Left renal cortex interstitium (tissue), 4 donors: ENCODE measurements at places on chromosomes 11 and 22.

DNA sequence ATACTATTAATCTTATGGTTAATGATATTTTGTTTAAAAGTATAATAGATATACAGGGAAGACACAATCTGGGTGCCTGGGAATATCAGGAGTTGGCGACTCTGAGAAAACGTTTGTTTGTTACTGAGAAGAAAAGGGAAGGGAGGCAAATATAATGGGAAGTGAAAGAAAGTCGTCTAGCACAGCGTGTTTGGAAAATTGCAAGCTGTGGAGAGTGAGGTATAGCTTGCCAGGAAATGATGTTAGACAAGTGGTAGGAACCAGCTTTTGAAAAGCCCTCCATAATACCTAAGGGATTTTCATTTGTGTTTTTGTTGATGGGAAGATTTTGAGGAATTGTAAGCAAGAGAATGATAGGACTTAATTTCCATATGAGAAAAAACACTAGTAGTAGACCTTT lies 322.2 kb downstream of the LUZP2 start:
- no peak for DNase-seq

DNA sequence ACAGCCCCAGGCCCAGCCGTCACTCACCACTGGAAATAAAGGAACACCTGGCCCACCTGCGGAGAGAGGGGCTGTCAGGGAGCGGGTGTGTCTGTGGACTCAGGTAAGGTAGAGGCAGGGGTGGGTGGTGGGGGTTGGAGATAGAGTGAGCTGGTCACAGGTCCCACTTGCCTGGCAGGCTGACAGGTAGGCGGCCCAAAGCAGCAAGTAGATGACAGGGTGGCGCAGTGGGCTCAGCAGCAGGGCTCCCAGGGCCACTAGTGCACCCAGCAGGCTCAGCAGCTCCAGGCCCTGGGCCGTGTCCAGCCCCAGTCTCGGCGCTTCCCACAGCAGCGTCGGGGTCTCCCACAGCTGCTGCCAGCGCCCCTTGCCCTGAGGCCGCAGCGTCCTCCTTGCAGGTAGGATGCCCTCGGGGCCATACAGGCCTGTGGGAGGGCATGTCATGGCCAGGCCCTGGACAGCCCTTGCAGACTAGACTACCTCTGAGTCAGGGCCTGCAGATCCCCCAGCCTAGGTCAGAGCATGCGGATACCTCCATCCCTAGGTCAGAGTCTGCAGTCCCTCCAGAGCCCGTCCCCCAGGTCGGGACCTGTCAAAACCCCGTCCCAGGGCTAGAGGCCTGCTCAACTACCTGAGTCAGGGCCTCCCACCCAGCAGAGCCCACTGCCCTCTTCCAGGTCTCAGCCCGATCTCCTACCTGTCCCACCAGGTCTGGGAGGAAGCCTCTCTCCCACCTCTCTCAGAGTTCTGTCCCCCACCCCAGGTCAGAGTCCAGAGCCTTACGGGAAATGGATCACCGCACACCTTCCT lies 686 bp downstream of the LMF2 start:
- no peak for DNase-seq

DNA sequence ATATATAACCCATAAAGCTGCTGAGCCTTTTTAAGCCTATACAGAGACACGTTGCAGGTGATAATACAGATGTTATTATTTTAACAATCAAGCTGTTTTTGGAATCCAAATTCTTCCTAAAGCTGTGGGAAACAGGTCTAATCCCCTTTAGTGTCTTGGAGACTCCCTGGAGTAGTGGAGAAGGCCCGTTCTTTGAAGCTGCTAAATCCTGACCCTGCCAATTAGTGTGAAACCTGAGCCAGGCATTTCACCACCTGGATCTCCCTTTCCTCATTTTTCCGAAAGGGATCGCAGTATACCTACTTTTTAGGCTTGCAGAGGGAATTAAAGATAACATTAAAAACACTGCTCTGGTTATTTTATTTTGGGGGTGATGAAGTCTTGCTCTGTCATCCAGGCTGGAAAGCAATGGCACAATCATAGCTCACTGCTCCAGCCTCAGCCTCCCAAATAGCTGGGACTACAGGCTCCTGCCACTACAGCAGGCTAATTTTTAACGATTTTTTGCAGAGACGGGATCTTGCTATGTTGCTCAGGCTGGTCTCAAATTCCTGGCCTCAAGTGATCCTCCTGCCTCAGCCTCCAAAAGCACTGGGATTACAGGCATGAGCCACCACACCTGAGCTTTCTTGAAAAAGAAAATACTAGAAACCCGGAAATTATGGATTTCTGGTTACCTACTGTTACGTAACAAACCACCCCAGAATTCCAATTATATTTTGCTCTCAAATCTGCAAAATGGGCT lies 1.7 kb upstream of the EIF4ENIF1 start:
- DNase-seq: no peak

DNA sequence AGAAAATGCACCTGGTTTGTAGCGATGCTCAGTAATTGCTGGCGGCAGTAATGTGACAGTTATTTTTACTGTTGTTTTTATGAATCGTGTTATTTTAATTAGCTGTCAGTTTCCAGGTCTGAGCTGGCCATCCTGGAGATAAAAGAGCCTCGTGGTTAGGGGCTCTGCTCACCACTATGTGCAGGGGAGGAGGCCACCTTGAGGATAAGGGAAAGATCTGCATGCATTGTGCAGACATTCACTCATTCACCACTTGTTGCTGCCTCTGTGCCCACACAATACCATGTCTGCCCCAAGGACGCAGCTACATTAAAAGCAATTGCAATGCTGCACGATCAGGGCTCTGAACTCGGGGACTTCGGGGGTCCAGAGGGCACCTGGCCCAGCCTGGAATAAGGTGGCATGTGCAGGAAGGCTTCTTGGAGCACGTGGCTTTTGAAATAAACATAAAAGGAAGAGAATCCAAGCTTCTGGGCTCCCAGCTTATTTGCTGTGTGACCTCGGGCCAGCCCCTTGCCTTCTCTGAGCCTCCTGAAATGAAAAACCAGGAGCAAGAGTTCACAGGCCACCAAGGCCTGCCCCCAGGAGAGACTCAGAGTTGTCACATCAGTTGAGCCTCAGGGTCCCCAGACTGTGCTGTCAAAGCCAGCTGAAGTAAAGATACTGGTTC lies 44.7 kb upstream of the SHISAL1 start:
- no peak for DNase-seq

DNA sequence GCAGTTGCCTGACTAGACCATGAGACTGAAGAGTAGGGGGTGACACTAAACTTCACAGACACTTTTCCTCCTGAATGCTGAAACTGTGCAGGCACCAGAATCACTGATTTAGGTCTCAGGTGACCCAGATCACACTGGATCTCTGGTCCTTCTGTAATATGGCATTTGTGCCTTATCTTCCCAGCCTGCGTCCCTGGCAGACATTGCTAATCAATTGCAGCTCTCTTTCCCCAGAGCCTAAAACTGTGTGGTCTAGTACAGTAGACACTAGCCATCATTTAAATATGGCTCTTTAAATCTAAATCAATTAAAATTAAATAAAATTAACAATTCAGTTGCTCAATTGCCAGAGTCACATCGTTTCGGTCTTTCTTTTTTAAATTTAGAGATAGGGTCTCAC lies 17.8 kb upstream of the MYEOV start:
- no peak for DNase-seq

GRCh38 chr11:114684636-114685035 lies 6.3 kb downstream of the NXPE2 start:
- no peak for DNase-seq

GRCh38 chr11:11189506-11189905 lies 163.5 kb downstream of the CSNK2A3 start:
- no peak for DNase-seq

- no peak for DNase-seq
These were observed 3.1 kb upstream of the KCNQ1OT1 start for GRCh38 chr11:2702771-2703362.

- peak; percentile 5 for DNase-seq
These were observed 102.7 kb upstream of the SEZ6L start for GRCh38 chr22:26066534-26066933.

DNA sequence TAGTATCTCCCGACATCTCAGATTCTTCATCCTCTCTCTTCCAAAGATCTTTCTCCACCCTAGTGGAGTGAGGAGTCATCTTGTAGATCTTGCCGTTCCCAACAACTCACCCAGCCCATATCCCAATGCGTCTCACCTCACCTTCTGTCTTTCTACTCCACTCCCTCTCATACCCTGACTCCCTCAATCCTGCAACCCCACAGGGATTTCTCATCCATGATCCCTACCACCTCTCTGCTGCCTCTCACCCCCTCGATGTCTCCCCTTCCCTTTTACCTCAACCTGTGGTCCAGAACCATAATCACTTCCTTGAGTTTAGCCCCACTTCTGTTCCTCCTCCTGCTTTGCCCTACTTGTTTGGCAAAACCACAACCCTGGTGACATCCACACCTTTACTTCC lies 41.7 kb downstream of the OTOG start:
- no peak for DNase-seq

GRCh38 chr11:86672007-86672621 lies at the start of gene ME3:
Gene ME3, minus strand, starts transcription at chr11:86672616.
- peak; percentile 45 for DNase-seq

DNA sequence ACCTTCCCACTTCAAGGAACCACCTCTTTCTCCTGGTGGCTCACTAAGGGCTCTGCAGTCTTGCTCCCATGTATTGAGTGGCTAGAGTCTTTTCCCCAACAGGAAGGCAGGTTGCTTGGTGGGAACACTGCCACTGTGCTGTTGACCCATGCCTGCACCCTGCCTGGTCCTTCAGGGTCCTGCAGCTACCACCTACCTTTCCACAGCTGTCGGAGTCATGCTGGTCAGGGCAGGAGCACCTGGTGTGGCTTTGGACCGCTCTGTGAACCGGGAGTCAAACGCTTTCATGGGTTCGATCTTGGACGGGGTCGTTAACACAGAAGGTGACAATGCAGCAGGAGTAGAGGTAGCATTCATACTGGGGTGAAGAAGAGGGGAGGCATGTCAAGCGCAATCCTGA lies 56.1 kb downstream of the HIRA start:
- DNase-seq: no peak

GRCh38 chr22:20720692-20721408 lies 53.1 kb upstream of the SERPIND1 start:
- no peak for DNase-seq

GRCh38 chr11:15836795-15837194 lies 519.6 kb downstream of the SOX6 start:
- no peak for DNase-seq

DNA sequence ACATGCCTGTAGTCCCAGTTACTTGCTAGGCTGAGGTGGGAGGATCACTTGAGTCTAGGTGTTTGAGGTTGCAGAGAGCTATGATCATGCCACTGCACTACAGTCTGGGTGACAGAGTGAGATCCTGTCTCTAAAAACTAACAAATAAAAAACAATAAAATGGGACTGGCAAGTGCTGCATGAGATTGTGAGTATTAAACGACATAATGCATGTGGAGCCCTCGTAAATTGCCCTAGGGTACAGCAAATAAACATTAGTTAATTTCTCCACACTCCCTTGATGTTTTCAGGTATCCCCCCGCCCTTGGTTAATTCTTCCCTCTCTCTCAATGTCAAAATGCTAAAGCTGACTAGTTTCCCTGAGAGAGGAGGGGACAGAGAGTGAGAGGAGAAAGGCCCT lies 4.9 kb upstream of the RHOG start:
- no peak for DNase-seq

GRCh38 chr11:30513087-30513486 lies 73.1 kb downstream of the MPPED2 start:
- no peak for DNase-seq

GRCh38 chr11:12625438-12626071 lies 48.7 kb upstream of the TEAD1 start:
- no peak for DNase-seq

DNA sequence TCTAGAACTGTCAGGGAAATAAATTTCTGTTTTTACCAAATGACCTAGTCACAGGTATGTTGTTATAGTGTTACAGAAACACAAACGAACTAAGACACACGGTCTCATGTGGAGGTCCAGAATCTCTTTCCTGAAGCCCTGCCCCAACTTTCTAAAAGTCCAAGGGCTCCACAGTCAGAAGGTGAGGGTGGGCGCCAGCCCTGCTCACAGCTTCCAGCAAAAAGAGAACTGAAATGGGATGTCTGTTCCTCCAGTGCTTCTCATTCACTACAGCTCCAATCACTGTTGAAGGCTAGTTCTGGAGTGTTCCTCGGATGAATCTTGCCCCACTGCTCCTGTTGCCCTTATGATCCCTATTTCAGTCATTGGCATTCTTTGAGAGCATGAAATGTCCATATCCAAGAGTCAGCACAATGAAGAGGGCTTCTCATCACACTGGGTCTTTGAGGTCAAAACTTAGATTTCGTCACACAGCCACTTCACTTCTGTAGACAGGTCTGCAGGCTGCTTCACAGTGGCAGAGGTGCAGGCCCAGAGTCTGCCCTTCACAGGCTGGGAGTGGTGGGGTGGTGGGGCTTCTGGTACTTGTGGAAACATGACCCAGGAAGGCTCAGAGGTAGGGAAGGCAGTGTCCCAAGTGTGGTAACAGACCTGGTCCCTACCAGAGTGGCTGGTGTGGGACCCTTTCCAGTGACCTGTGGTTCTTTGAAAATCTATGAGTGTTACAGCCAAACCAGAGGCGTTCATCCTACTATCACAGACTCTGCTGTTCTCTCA lies 34.9 kb downstream of the FAM181B start:
- DNase-seq: no peak

DNA sequence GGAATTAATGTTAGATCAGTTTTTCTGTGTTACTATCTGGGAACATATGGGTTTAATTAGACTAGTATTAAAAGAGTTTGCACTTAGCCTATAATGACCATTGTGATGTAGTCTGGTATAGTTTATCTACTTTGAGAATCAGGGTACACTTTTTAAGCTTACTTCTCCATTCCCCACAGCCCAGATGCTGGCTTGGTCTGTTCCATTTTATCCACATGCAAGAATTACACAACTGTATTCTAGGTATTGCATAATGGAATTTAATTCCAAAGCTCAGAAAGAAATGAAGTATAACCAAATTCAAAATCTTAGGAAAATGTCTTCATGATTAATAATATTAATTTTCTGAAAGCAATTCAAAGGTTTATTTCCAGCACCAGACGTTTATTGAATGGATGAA lies 122.2 kb upstream of the PDGFD start:
- DNase-seq: no peak

GRCh38 chr11:34068111-34068510 lies 16.6 kb downstream of the CAPRIN1 start:
- DNase-seq: no peak

- peak; percentile 57 for DNase-seq
These were observed 25.5 kb upstream of the GRK2 start for GRCh38 chr11:67240576-67241389.

DNA sequence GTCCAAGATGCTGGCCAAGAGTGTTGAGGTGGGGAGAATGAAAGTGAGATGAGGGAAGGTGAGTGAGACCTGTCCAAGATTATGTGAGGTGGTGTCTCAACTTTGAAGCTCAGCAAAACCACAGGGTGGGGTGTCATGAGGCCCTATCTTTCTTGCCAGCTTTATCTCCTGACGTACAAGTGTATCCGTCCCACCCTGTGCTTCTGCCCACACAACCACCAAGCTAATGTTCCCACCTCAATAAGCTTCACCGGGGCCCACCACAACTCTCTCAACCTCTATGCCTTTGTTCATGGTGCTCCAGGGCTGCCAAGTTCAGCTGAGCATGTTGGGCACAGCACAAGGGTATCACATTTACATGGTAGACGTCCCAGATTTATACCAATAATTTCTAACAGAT lies 7.1 kb upstream of the TPST2 start:
- DNase-seq: no peak

GRCh38 chr11:130076778-130077481 lies 7.2 kb downstream of the APLP2 start:
- DNase-seq: no peak
